ENCODE measurements at places on chromosomes 6 and 20. TPM values are rescaled to one million over a fixed set of nuclear protein-coding genes. Genes with fewer than 3 reads are reported as not detected.

SLC17A9 gene
- polyA plus RNA-seq: 2.2 TPM

HLA-DQA2 gene
- polyA plus RNA-seq: not detected

PTGIS gene
- 8.1 TPM for polyA plus RNA-seq

CCM2L gene
- not detected for polyA plus RNA-seq

UBE2C gene
- 27.8 TPM for polyA plus RNA-seq

BTN1A1 gene
- not detected for polyA plus RNA-seq

SGK2 gene
- 0.16 TPM for polyA plus RNA-seq

PKHD1 gene
- not detected for polyA plus RNA-seq

PAK1IP1 gene
- 18.7 TPM for polyA plus RNA-seq

GRCh38 chr20:9635750-9636149 is 121.4 kb downstream of the LAMP5 start:
- no peak for DNase-seq

GRCh38 chr6:156189195-156189594 is 588.0 kb upstream of the ARID1B start:
- DNase-seq: no peak

DNA sequence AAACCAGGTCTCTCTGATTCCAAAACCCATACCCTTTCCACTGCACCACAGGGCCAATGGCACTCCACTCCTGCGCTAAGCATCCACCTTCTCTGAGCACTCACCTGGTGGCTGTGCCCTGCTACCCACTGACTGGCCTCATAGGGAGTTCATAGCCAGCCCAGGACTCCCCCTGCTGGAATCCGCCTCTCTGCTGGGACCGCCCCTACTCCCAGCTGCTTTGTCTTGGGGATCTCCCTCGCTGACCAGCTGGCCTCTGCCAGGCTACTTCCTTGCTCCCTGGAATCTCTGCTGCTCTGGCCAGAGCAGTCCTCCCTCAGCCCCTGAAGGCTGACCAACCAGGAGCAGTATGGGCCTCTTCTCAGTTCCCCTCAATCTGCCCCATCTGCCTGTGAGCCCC is 129.7 kb downstream of the FAXC start:
- DNase-seq: no peak

GRCh38 chr20:6492271-6493055 is 275.0 kb upstream of the BMP2 start:
- no peak for DNase-seq

DNA sequence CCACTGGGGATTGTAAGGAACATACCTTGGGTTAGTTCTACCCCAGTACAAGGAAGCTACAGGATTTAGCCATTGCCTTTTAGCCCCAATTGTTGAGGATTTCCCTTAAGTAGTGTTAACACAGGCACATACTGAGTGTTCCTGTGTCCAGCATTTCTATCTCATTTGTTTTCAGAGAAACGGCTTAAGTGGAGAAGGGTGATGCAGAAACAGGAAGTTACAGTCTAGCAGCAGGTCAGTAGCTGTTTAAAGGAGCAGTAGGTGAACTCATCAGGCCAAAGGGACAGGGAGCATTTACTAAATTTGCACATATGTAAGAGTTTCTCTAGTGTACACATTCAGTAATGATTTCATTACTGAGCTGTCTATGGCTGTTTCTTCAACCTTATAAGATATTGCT is 644.2 kb upstream of the GJE1 start:
- DNase-seq: no peak

DNA sequence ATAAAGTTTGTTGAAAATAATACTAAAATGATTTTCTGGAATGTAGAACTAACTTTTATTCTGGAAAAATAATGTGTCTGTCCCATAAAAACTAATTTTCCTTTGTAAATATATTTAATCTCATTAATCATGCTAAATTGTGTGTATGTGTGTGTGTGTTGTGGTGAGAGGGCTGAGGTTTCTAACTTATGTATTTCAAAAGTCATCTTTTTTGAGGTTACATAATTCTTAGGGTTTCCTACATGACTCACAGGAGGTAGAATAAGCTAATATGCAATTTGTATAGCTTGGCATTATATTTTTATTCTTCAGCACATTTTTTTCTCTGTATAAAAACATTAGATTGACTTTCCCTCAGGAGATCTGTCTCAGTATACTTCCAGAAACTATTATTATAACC is 64.1 kb upstream of the CLVS2 start:
- no peak for DNase-seq

DNA sequence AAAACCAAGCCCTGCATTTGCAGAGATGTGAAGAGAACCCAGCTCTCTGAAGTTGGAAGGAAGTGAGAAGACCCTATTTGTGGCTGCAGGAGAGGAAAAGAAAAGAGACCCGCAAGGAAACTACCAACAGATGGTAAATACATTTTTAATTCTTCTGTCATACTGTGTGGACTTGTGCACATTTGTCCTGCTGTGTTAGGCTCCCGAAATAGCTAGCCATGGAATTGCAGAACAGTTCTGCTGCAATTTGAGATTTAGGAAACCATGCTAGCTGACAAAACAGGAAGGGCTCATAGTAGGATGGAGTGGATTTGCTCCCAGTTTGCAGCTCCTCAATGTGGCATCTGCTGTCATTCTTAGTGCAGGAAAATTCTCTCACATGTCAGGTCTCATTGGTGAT is 12.1 kb upstream of the ATXN1 start:
- no peak for DNase-seq

GRCh38 chr6:1957746-1958145 is 287.7 kb downstream of the GMDS start:
- DNase-seq: no peak

GRCh38 chr6:121160276-121160675 is 174.0 kb downstream of the TBC1D32 start:
- no peak for DNase-seq

- DNase-seq: no peak
Observed at GRCh38 chr20:56626367-56627121, 2.6 kb upstream of the TFAP2C start.

GRCh38 chr6:153312634-153313033 is 181.6 kb upstream of the RGS17 start:
- no peak for DNase-seq

DNA sequence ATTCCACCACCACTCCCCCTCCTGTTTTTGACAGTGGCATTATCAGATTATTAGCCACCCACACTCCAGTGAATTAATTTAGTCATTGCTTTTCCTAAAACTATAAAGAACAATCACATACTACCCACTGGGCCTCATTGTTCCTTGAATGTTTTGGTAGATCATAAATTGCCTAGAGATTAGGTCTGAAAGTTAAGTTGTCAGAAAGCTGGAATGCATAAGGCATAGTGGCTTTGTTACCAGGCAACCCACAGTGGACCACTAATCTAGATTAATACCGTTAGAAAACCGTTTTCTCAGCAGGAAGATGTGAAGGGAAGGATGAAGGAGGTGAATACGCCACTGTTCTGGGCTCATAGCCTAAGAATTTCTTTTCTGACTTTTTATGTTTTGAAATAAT is 75.6 kb downstream of the SAMD3 start:
- no peak for DNase-seq

- DNase-seq: no peak
Observed at GRCh38 chr20:40743141-40743775, 54.2 kb upstream of the MAFB start.

- DNase-seq: no peak
Observed at GRCh38 chr6:147911686-147912085, 403.2 kb downstream of the SAMD5 start.

DNA sequence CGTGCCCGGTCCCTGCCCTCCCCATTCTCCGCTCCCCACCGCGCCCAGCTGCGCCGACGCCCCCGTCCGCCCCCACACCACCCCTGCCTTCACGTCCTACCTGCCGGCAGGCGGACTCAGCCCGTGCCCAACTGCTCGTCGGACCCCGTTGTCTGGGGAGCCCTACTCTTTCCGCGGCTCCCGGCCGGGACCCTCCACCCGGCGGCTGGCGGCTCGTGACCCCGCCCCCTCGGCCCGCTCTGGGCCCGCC is at the start of gene SERAC1:
SERAC1 (minus strand) TSS at position 223 of the 250 bp plus-strand sequence. CDS start 9,899 bp downstream, outside the sequence.
- DNase-seq: no peak

- no peak for DNase-seq
Observed at GRCh38 chr6:21438986-21439352, 154.6 kb upstream of the SOX4 start.

GRCh38 chr6:61909486-61909885 is 376.5 kb downstream of the KHDRBS2 start:
- no peak for DNase-seq

DNA sequence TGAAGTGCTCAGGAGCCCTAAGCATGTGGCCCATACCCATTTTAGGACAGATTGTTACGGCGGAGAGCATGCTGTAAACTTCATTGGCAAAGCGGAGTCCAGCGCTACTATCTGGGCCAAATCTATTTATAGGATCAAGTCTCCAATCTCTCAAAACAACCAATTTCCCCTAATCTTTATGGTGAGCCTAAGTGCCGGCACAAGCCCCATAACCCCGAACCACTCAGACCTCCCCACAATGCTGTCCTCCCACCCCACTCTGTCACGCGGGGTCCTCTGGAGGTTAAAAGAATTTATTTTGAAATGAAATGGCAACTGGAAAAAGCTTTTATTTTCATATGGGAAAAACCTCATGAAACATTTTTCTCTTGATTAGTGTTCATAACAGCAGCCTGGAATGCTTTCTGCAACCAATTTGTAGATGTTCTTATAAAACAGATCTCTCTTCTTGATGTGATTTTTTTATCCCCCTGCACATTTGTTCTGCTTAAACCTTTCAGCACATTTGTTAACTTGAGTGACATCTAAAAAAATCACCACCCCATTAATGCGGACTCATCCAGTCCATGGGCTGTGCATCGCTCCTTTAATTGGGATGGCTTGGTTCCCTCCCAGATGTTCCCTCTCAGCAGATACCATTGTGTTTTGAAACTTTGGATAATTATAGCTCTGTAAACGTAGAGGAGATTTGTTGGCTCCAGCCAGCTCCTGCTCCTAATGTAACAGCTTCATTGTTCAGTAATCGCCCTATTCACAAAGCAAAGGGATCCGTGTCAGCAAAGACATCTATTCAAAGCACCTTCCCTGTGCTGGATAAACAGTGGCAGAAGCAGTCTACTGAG is 323.6 kb downstream of the CD83 start:
- no peak for DNase-seq

GRCh38 chr6:14434916-14435690 is 317.5 kb downstream of the CD83 start:
- no peak for DNase-seq

GRCh38 chr6:29864037-29864810 is 36.6 kb downstream of the HLA-G start:
- DNase-seq: no peak

GRCh38 chr20:3691306-3691705 is 9.5 kb upstream of the ADAM33 start:
- no peak for DNase-seq

- DNase-seq: no peak
Observed at GRCh38 chr6:43077981-43078511, 1.9 kb downstream of the PTK7 start.

- no peak for DNase-seq
Observed at GRCh38 chr6:148514091-148514845, 171.6 kb downstream of the SASH1 start.

- DNase-seq: no peak
Observed at GRCh38 chr6:113315879-113316278, 541.3 kb upstream of the MARCKS start.

DNA sequence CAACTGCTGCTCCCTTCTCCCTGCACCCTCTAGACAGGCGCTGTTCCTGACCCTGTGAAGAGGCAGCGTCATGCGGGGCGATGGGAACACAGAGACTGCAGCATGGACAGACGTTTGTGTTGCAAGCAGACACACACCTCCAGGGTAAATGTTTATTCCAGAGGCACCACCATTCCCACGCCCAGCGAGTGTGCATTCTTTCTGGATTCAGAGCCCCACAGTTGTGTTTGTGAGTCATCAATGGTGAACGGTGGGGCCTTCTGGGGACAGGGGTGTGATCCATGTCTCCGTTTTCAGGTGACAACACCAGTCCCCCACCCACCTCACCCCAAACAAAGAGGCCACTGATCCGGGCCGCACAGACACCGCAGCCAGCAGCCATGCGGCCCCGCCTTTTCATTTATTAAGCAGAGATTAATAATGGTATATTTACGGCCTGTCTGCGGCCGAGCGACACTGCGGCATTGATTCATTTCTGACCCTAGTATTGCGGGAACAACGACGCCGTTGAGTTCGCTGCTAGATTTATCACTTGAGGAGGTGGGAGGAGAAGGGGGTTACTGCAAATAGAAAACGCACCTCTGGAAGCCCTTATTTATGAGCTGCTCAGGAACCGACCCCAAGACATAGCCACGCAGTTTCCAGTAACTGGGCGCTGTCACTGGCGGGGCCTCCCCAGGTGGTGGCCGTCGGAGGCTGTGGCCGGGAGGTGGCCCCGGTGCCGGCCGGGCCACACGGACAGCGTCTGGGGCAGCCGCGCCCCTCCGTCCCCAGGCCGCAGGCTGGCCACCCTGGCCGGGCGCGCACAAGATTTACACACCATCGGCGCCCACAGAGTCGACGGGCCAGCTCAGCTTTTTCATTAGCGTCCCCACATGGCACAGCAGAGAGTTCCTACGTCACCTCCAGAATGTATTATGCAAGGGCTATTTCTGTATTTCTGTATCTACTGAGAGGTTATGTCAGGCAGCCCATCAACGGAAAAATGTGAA is 367.6 kb downstream of the THBS2 start:
- no peak for DNase-seq

DNA sequence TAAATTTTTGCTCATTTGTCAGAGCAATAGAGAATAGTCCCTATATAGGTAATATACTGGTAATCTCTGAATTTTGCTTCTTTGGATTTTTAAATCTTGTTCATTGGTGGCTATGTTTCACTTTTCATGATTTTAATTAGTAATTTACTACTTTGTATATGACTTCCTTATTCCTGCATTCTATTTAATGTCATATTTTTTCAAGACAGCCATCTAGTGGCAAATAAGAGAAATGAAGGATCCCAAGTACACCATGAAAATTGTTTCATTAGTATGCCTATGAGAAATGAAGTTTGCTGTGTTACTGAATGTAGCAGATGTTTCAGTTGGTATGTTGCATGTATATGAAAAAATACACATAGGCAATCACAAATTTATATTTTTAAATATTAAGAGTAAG is 82.4 kb downstream of the ZNF292 start:
- no peak for DNase-seq

DNA sequence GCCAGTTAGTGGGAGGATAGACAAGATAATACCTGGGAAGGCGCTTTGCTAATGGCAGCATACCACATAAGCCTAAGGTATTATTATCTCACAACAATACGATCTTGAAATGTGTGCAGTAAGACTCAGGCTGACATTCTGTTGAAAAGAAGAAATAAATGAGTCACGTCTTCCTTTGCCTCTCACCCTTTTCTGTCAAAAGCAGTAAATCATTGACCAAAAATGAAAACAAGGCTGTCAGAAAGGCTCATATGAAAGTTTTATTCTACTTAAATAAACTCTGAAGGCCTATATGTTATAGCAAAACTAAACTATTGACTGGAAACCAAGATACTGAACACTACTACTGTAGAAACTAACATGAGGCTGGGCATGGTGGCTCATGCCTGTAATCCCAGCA is 43.1 kb upstream of the IL20RA start:
- no peak for DNase-seq

GRCh38 chr6:143536461-143536865 is 24.9 kb upstream of the FUCA2 start:
- no peak for DNase-seq

- DNase-seq: no peak
Observed at GRCh38 chr6:94129926-94130325, 710.6 kb upstream of the EPHA7 start.

GRCh38 chr6:98782772-98783171 is 51.6 kb upstream of the POU3F2 start:
- DNase-seq: no peak

All from AG04450 (cell line).